ENCODE measurements at places on chromosomes 1 and 21.
A peak's percentile ranks its signal among the peaks of the same experiment; 100 is the strongest.

- DNase-seq = no peak
Measured at GRCh38 chr1:165449131-165449530, 4.2 kb upstream of the RXRG start.

DNA sequence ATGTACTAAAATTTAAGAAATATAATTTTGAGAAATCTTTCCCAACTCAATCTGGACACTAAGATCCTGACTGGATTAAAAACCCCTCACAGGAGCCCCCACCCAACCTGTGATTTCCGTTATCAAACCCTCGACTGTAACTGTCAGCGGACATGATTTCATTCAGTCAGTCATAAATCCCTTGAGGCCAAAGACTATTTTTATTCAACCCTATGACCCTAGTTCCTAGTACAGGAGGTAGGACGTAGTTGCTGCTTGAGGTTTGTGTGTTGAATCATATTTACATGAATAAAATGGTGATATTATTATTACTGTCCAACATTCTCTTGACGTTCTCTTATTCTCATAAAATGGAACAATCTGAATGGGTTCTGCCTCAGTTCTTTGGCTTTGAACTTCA lies 73.1 kb upstream of the DYNLT5 start:
- no peak for DNase-seq

DNA sequence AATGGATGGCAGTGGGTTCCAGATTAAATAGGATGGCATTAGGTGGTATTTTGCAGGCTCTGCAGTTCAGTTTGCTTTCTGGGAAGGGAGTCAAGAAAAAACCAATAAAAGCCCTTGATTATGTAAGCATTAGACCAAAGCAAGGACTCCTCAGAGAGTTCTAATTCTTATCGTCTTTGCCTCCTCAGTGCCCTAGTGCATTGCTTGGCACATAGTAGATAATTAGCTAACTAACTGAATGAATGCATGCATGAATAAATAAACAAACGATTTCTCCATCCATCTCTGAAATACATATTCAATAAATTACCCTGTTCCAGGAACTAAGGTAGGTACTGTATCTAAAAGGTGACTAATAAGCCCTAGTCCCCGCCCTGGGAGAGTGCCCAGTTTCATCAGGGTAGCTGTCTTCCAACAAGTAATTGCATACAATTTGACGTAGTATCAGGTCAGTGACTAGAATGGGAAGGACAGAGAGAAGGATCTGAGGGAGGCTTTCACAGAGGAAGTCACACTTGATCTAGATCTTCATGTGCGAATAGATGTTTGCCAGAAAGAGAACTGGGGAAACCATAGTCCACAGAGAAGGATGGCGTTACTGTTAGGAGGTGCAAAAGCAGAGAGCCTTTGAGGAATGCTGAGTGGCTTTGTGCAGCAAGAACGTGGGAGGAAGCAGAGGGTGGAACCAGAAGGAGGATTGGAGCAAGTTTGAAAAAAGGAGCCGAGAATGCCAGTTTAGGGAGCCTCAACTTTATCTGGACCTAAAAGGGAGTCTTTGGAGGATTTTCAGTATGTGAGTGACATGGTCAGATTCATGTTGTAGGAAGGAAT lies 111.4 kb downstream of the TBX19 start:
- DNase-seq = no peak

- peak; percentile 59 for DNase-seq
Measured at GRCh38 chr1:205543351-205544301, 39.2 kb downstream of the CDK18 start.

DNA sequence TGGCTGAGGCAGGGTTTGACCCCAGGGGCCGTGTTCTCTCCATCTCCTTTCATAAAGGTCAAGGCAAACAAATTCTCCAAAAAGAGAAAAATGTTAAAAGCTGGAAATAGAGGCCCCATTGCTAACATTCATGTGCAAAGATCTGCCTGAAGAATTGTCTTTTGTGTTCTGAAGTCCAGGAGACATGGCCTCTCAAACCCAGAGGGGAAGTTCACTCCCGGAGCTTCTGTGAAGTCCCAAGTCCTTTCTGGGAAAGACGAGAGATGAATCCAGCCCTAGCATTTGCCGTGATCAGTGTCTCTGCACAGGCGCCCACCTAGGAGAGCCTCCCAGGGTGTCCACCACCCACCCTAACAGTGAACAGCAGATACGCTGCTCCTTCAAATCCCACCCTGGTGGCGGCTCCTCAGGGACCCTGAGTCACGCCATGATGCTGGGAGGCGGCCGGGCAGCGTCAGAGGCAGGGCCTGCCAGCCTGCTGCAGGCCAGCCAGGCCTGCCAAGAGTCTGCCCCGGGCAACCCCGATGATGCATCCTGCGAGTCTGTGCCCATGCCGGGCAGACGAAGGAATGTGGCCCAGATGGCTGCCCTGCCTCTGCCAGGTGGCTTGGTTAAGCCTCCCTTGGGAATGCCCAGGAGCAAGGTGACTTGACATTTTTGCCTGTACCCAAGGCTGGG lies 5.2 kb upstream of the C2CD2 start:
- no peak for DNase-seq

- no peak for DNase-seq
Measured at GRCh38 chr1:226095286-226095685, 32.8 kb downstream of the H3-3A start.

GRCh38 chr1:197130677-197131304 lies 15.7 kb downstream of the ASPM start:
- DNase-seq = peak; percentile 87

DNA sequence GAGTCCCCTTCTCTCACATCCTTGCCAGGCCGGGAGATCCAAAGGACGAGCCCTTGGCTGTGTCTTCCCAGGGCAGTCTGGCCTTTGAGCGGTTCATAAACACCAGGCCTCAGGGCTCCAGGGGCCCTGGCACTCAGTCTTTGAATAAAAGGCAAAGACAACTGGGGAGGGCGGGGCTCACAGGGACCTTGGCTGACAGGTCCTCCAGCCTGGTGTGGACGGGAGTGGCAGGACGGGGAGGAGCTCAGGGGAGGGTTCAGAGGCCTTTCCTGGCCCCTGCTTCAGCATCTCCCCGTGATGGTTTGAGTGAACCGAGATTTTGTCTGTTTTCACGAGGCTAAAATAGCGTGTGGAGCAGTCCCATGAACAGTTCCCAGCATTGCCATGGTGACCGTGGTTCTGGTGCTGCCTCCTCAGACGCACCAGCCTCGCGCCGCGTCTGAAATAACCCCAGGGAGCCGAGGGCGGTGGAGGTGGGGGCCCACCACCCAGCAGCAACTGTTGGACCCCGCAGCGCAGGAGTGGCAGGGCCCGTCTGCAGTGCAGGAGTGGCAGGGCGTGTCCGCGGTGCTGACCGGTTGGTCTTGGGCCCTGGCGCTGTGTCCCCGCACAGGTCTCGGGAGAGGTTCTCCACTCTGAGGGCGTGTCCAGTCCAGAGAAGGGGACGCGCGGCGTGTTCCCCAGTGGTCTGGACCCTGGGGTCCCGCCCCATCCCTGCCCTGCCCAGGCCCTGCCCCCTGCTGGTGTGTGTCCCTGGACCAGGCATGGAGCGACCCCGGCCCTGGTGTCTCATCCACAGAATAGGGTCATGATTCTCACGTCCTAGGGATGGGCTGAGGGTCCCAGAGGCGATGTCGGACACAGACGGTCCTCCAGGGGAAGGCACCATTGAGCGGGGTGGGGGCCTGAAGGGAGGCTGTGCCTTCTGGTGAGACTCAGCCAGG lies 7.1 kb upstream of the PRKCZ start:
- no peak for DNase-seq

DNA sequence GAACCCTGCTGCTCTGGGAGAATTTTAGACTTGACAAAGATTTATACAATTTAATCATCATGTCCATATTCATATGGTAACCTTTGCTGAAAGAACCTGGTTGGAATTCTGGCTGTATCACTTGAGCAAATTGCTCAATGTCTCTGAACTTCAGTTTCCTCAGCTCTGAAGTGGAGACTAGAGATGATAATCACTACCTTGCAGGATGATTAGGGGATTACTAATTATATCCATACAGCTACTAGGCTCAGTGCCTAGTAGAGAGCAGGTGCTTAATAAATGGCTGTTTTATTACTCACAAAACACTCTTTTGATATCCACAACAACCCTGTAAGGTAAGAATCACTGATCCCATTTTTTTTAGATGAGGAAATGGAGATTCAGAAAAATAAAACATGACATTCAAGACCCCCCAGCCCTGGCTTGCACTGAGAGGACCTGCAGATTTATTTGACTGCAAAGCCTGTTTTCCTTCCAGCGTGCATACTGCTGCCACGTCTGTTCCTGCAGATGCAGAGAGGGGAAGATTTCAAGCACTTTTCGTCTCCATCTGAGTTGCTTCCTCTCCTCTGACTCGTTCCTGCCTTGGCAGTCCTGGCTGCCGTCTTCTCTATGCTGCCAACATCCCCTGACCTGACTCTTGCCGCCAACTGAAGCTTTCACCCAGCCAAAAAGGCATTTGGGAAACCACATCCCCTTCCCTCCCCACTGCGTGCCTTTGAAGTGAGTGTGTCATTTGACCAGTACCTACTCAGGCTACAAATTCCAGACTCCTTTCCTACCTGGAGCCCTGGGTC lies 203.0 kb downstream of the PLPP3 start:
- peak; percentile 17 for DNase-seq

DNA sequence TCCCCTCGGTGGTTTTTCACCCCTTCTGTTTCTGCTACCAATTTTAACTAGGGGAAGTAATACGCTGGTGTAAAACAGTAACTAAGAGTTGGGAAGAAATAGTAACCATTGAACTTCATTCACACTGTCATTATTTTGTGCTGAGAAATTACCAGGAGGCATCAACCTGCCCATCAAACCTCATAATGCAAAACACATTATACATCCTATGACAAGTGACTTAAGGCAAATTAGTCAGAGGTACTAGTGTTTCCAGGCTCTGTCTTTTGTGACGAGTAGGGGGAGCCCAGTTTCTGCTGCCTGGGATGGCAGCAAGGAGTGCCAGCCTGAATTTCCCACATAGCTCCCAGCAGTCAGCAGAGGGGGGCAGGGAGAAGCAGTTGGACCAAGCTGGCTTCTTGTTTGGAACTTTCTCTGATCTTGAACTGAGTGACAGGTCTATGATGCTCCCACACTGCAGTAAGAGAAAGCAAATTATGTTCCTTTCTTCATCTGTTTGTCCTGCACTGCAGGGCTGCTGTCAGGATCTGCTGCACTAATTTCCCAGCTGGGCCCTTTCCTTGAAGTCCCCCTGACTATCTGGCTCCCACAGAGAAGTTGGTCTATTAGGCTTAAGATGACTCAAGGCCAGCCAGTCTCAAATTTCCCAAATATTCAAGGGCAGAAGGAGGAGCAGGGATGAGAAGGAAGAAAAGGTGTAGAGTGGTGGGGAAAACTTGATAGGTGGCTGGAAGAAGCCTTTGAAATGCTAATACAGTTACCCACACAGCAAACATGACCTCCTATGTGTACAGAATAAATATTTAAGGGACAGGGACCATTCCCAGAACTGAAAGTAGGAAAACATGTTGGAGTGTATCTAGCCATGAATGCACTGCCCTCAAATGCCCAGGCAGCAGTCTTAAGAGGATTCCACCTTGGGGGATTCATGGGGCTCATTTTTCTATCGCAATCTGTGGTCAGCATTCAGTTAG lies 322.8 kb downstream of the SEC16B start:
- DNase-seq = no peak

- peak; percentile 11 for DNase-seq
Measured at GRCh38 chr1:53026254-53026653, 35.8 kb upstream of the PODN start.
